Aortic smooth muscle cell (primary cell): ENCODE measurements at places on chromosomes 11 and 22. TPM values are rescaled to one million over a fixed set of nuclear protein-coding genes. Genes with fewer than 3 reads are reported as not detected.

LUZP2 gene
- under 0.01 and 0.12 TPM in 2 replicates for total RNA-seq

KRTAP5-11 gene
- not detected in 2 replicates for total RNA-seq

GRK3 gene
- 0.44 and 0.66 TPM in 2 replicates for total RNA-seq

PLAAT5 gene
- not detected in 2 replicates for total RNA-seq

NXPE1 gene
- not detected in 2 replicates for total RNA-seq

ISX gene
- total RNA-seq: not detected in 2 replicates

ENTHD1 gene
- not detected in 2 replicates for total RNA-seq

BCR gene
- 65.6 and 76.4 TPM in 2 replicates for total RNA-seq

PHLDB1 gene
- 112 and 117 TPM in 2 replicates for total RNA-seq

OR6A2 gene
- 0.13 and 0.19 TPM in 2 replicates for total RNA-seq

NCR3LG1 gene
- total RNA-seq: 5.2 and 6.6 TPM in 2 replicates

IFTAP gene
- total RNA-seq: 35.7 and 41.5 TPM in 2 replicates

OR52I1 gene
- total RNA-seq: not detected in 2 replicates

SLC22A9 gene
- total RNA-seq: not detected in 2 replicates

OR5P2 gene
- not detected in 2 replicates for total RNA-seq

OR51B2 gene
- 0.12 TPM in 1 of 2 replicates, not detected in the other for total RNA-seq

RAG2 gene
- not detected in 2 replicates for total RNA-seq

DGAT2 gene
- total RNA-seq: 0.25 and 0.53 TPM in 2 replicates

FLRT1 gene
- total RNA-seq: under 0.01 TPM in 1 of 2 replicates, not detected in the other

MMP7 gene
- total RNA-seq: not detected in 2 replicates

SGSM1 gene
- total RNA-seq: 1.5 and 2.6 TPM in 2 replicates

ADAMTS15 gene
- total RNA-seq: 44.9 and 47.6 TPM in 2 replicates

PLA2G3 gene
- total RNA-seq: 0.13 TPM in 1 of 2 replicates, not detected in the other

CCDC81 gene
- total RNA-seq: 0.26 and 0.87 TPM in 2 replicates

JHY gene
- total RNA-seq: 1.1 and 2.0 TPM in 2 replicates

OR4D5 gene
- not detected in 2 replicates for total RNA-seq

MUC2 gene
- not detected in 2 replicates for total RNA-seq

SAA1 gene
- not detected in 2 replicates for total RNA-seq

C11orf16 gene
- total RNA-seq: not detected in 2 replicates

UCP2 gene
- total RNA-seq: 0.40 and 0.44 TPM in 2 replicates

APOBEC3B gene
- 5.0 and 5.2 TPM in 2 replicates for total RNA-seq

LRRC10B gene
- under 0.01 TPM in 1 of 2 replicates, not detected in the other for total RNA-seq

APOL5 gene
- not detected in 2 replicates for total RNA-seq

TMPRSS13 gene
- total RNA-seq: not detected in 2 replicates

XNDC1N gene
- total RNA-seq: 5.5 and 5.7 TPM in 2 replicates
